Fibroblast of lung (primary cell): ENCODE measurements at places on chromosomes 5 and 9.
A peak's percentile ranks its signal among the peaks of the same experiment; 100 is the strongest.

DNA sequence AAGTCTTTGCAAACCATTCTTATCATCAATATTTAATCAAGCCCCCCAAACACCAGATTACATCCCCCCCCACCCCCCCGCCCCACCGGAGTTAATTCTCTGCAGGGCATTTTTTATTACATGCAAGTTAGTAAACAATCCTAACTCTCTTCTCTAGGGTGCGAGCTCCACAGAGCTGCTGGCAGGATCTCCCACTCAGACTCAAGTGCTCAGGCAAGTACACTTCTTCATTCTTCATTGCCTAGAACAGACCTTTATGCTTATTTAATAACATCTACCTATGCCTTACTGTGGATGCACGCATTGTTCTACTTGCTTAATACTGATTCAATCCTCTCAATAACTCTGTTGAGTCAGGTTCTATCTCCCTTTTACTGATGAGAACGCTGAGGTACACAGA, 9.9 kb downstream of the SAXO1 start:
- H3K27me3 ChIP-seq: peaks cover 4% of the 10 kb centered on the region
- no peak overlapping the region for H3K4me3 ChIP-seq
- H3K36me3 ChIP-seq: no peaks in the 10 kb centered on the region
- DNase-seq: no peak
- no peak overlapping the region for H3K27ac ChIP-seq
- H3K4me1 ChIP-seq: no peaks in the 10 kb centered on the region

GRCh38 chr9:111566234-111566633, 33.2 kb downstream of the PTGR1 start:
- H3K4me1 ChIP-seq: no peaks in the 10 kb centered on the region
- H3K27ac ChIP-seq: no peak overlapping the region
- no peaks in the 10 kb centered on the region for H3K27me3 ChIP-seq
- no peak overlapping the region for H3K4me3 ChIP-seq
- peaks cover 11% of the 10 kb centered on the region for H3K36me3 ChIP-seq

DNA sequence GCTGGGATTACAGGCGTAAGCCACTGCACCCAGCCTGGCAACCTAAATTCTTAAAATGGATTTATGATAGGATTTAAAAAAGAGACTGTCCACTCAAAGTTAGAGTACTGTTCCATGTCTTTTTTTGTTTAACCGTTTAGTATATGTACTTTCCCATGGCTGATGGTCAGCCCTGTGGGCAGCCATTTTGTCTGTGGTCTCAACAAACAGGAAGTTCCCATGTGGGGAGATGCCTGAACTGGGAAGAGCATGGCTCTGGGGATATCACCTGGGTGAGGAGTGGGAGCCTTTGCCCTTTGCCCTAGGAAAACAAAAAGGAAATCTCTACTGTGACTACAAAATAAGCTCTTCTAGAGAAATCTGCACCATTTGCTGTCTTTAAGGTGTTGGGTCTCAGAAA, 27.5 kb upstream of the GNPDA1 start:
- H3K27ac ChIP-seq: no peak overlapping the region
- no peak for DNase-seq
- H3K27me3 ChIP-seq: peaks cover 4% of the 10 kb centered on the region
- no peak overlapping the region for H3K4me3 ChIP-seq
- H3K4me1 ChIP-seq: no peaks in the 10 kb centered on the region

DNA sequence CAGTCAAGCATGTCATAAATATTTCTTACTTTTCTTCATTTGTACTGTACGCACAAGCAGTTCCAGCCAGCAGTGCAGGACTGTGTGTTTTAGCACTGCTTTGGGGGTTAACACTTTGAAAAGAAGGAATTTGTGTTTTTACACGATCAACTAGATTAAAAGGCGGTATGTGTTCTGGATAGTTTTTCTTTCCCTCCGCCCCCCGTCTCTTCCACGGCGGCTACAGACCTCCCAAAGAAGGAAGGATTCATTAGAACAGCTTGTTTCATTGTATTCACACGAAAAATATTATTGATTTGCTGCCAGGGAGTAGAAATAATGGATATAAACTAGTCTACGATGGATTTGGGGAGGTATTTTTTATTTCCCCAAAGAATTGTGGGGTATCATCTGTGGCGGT, 336.8 kb upstream of the RFX3 start:
- H3K36me3 ChIP-seq: no peaks in the 10 kb centered on the region
- H3K27ac ChIP-seq: no peak overlapping the region
- H3K27me3 ChIP-seq: no peaks in the 10 kb centered on the region
- no peak for DNase-seq

GRCh38 chr5:66892716-66893115, 296.5 kb downstream of the MAST4 start:
- no peaks in the 10 kb centered on the region for H3K4me1 ChIP-seq
- H3K36me3 ChIP-seq: no peaks in the 10 kb centered on the region
- H3K27ac ChIP-seq: no peak overlapping the region
- peak; percentile 12 for DNase-seq

GRCh38 chr5:65721720-65722574, at the start of the genes NLN and SGTB:
NLN (plus strand) TSS chr5:65722205; CDS start chr5:65722374, 169 bp downstream.
SGTB (minus strand) TSS chr5:65722109; CDS start chr5:65720807, 1,302 bp downstream.
- DNase-seq: peak; percentile 72
- H3K36me3 ChIP-seq: no peaks in the 10 kb centered on the region
- H3K27ac ChIP-seq: peak within 1 kb of the TSS; percentile 90
- H3K4me3 ChIP-seq: peak within 1 kb of the TSS; percentile 92

- no peak overlapping the region for H3K27ac ChIP-seq
- no peaks in the 10 kb centered on the region for H3K27me3 ChIP-seq
- peaks cover 2% of the 10 kb centered on the region for H3K4me1 ChIP-seq
- no peak for DNase-seq
These were observed 1.8 kb downstream of the ACER2 start for GRCh38 chr9:19410594-19410993.

DNA sequence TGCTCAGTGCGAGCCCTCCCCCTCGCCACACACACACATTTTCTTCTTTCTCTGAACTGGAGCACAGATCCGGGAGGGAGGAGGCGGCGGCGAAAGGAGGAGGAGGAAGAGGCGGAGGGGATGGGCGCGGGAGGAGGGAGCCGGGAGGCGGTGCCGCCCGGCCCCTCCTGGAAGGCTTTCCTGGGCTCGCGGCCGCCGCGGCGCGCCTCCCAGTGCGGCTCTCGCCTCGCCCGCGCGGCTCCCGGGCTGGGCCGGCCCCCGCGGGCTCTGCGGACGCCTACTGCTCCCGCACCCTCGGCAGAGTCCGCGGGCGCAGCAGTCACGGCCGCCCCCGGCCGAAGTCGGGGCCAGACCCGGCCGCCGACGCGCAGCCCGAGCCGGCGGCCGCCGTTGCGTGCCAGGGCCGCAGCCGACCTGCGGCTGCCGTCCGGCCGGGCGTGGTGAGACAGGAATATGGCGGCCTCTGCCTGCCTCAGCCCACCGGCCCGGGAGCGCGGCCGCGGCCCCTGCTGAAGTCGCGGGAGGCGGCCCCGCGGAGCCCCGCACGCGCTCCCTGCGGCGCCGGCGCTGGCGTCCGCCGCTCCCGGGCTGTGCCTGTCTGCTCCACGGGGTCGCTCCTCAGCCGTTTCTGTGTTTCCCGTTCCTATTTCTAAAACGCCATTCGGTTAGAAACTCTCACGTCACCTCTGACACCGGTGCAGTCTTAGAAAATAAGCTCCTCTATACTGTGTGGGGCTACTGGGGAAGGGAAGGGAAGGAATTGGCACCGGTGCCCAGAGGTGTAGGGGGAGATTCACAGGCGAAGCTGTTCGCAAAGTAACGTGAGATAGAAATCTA, 500 bp upstream of the GNAQ start:
- H3K4me3 ChIP-seq: peak overlapping the region; percentile 67
- H3K27me3 ChIP-seq: no peaks in the 10 kb centered on the region
- H3K36me3 ChIP-seq: no peaks in the 10 kb centered on the region
- H3K4me1 ChIP-seq: peaks cover 3% of the 10 kb centered on the region
- DNase-seq: peak; percentile 97
- H3K27ac ChIP-seq: peak overlapping the region; percentile 82

- H3K27ac ChIP-seq: no peak overlapping the region
- peak; percentile 43 for DNase-seq
- H3K4me3 ChIP-seq: no peak overlapping the region
These were observed 16.5 kb upstream of the PRSS3 start for GRCh38 chr9:33778700-33779351.

GRCh38 chr9:16356196-16356765, 514.2 kb downstream of the BNC2 start:
- H3K27ac ChIP-seq: no peak overlapping the region
- no peak for DNase-seq
- peaks cover 8% of the 10 kb centered on the region for H3K4me1 ChIP-seq
- H3K27me3 ChIP-seq: no peaks in the 10 kb centered on the region
- H3K36me3 ChIP-seq: no peaks in the 10 kb centered on the region

- H3K27ac ChIP-seq: no peak overlapping the region
- no peak for DNase-seq
- no peaks in the 10 kb centered on the region for H3K27me3 ChIP-seq
These were observed 663.8 kb upstream of the KLF4 start for GRCh38 chr9:108153416-108153815.

DNA sequence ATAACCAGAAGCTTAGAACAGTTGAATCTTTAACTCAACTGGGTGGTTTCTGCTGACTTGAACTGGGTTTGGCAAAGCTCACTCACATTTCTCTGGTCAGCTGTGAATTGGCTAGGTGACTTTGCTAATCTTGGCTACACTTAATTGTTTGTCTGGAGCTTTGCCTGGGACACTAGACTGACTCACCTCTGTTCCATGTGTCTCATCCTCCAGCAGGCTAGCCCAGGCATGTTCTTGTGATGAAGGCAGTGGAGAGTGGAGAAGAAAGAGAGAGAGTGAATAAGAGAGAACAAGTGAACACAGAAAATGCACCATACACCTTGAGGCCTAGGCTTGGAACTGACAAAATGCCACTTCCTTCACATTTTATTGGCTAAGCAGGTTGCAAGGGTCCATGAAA, 32.6 kb downstream of the SPATA31D1 start:
- H3K27me3 ChIP-seq: no peaks in the 10 kb centered on the region
- no peaks in the 10 kb centered on the region for H3K36me3 ChIP-seq
- DNase-seq: peak; percentile 100
- H3K4me1 ChIP-seq: peaks cover 3% of the 10 kb centered on the region
- no peak overlapping the region for H3K4me3 ChIP-seq
